GM23338 (cell line): ENCODE measurements at places on chromosomes 6 and 20. TPM values are rescaled to one million over a fixed set of nuclear protein-coding genes. Genes with fewer than 3 reads are reported as not detected.

DNA sequence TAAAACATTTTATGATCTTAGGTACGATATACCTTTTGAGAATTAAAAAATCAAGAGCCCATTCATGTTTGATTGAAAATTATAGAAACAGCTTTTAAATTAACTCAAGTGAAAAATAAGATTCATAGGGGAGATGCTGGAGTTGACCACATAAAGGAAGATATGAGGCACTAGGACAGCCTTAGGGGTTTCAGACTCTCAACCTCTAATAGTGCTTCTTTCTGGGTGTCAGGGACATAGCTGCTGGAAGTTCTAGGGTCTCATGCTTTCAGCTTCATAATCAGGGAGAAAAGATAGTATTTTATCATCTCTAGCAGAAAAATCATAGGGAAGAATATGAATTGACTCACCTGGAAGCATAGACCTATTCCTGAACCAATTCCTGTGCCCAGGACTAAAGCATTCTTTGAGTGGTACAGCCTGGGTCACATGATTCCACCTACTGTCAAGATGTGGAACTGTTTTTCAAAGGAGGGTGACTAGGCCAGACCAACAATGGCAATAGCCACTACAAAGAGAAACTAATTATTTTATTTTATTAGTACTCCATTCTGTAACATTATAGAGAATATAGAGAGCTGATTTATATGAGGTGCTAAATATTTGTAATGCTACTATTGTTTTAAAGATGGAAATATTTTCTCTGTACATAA is 27.8 kb upstream of the CENPW start:
- no peaks in the 10 kb centered on the region for H3K36me3 ChIP-seq
- no peak overlapping the region for H3K4me3 ChIP-seq
- no peak overlapping the region for H3K27ac ChIP-seq

DNA sequence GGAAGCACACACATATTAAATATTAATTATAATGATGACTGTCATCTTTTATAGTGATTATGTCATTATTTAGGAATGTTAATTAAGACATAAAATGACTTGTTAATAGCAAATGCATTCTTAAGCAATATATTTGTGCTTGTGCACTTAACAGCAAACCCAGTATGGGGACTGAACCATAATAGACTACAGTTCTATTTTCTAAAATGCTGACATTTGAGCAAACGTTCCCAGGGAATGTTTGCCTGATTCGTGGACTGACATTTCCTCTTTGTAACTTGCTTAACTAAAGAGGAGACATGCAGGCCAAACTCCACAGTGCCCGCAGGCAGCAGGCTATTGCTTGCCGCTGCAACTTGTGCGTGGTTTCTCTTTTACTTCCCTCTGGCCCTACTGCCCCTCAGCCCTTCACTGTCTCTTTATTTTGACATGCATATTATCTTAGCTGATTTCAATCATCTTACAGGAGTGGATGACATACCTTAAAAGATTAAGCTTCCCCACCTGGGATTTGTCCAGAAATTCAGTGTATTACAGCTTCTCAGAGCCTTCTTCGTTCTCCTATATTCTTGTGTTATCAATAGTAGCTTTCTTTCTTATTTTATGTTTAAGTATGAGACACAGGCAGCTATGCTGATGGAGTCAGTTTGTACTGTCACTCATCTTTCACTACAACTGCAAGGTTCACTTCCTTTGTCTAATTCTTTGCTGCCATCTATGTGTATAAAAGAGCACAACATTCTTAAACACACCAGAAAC is 141.5 kb downstream of the GMDS start:
- H3K27ac ChIP-seq = no peak overlapping the region
- H3K4me3 ChIP-seq = no peak overlapping the region
- no peaks in the 10 kb centered on the region for H3K27me3 ChIP-seq
- H3K4me1 ChIP-seq = peaks cover 8% of the 10 kb centered on the region
- H3K36me3 ChIP-seq = no peaks in the 10 kb centered on the region

The SIRPD gene
- total RNA-seq = not detected in 2 replicates

The XKR7 gene
- total RNA-seq = 3.0 and 3.9 TPM in 2 replicates

The SCUBE3 gene
- 0.70 and 1.1 TPM in 2 replicates for total RNA-seq
